ENCODE measurements at places on chromosomes 5 and 9. TPM values are rescaled to one million over a fixed set of nuclear protein-coding genes. Genes with fewer than 3 reads are reported as not detected.

The ABLIM3 gene
- 0.27 TPM for total RNA-seq

The FGF10 gene
- total RNA-seq, result not detected

The C9orf85 gene
- total RNA-seq, result 13.6 TPM

The PCDHA2 gene
- 0.44 TPM for total RNA-seq

GRCh38 chr5:172953776-172954675 is 5.2 kb upstream of the RPL26L1 start:
- no peaks in the 10 kb centered on the region for H3K27me3 ChIP-seq
- no peak overlapping the region for H3K4me3 ChIP-seq
- no peak for DNase-seq
- H3K4me1 ChIP-seq, result peaks cover 22% of the 10 kb centered on the region
- H3K36me3 ChIP-seq, result peaks cover 9% of the 10 kb centered on the region

Data from mesothelial cell of epicardium (in vitro differentiated cells).